ENCODE measurements at places on chromosomes 4 and X. TPM values are rescaled to one million over a fixed set of nuclear protein-coding genes. Genes with fewer than 3 reads are reported as not detected.

DNA sequence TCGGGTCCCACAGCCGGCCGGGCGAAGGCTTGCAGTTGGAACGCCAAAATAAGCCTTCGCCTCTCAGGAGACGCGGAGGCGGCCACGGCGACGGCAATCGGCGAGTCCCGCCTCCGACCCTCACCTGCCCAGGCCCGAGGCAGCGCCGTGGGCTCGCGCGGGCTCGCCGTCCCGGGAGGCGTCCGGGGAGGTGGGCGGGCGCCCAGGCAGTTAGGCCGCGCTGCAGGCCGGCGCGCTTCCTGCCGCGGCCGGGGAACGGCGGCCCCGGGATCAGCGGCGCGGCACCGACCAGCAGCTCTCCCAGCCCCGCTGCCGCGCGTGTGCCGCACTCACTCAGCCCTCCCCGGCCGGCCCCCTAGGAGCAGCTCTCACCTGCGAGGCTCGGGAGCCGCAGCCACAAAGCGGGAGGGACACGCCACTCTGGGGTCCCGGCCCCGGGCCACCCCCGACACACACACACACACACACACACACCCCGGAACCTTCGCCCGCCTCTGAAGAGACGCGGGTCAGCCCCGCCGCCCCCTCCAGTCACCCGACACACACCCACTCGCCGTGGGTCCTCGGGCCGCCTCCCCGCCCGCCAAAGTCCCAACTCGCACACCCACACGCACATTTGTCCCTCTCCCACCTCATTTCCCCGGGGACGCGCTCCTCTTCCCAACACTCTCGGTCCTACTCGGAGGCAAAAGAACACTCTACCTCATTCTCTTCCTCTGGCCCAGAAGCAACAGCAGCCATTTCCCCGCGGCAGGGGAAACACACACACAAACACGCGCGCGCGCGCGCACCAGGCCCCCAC lies at the start of gene CNOT6L:
Gene CNOT6L, minus strand, starts transcription at position 767 of the 802 bp plus-strand sequence. Its CDS starts 60 bp downstream, at position 707.
- DNase-seq, result peak; percentile 78

DNA sequence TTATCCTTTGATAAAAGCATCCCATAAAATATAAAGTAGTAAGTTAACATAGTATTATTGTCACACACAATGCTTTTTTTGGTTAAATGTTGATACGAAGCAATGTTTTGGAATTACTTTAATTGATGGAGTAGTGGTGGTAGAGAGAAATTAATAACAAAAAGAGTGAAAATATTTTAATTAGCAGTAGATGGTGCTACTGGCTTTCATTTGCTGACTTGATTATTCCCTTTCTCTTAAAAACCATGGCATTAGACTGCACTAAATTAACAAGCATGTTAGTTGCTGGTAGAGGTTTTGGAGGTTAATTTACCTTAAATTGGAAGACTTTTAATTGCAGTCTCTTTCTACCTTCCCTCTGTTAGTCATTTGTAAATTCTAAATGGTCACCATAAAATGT lies 8.9 kb upstream of the DCK start:
- DNase-seq, result no peak

GRCh38 chr4:111066001-111066400 lies 443.1 kb upstream of the PITX2 start:
- DNase-seq, result no peak

- peak; percentile 46 for DNase-seq
These were observed at the start of gene SNCA for GRCh38 chr4:89836897-89837384. TSS of gene SNCA (minus strand) at chr4:89837161. CDS start at chr4:89835667, 1,494 bp downstream.

- DNase-seq, result no peak
These were observed 45.5 kb upstream of the PROM1 start for GRCh38 chr4:16129336-16129735.

DNA sequence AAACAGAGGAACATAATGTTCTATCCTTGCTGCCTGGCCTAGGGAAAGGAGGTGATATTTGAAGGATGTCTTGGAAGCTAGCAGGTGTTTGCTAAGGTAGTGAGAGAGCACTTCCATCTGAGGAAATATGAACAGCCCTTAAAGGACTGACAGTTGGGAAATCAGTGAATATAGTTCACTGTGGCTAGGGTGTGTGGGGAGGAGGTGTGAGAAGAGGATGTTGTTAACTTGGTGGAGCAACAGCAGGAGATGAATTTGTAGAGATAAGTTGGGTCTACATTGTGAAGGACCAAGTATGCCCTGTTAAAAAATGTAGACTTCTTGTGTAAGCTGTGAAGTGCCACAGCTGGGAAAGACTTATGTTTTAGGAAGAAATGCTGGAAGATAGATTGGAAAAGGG lies 25.5 kb downstream of the TBC1D19 start:
- DNase-seq, result no peak

The YIPF7 gene
- not detected for total RNA-seq

GRCh38 chr4:149029056-149029651 lies 586.9 kb upstream of the NR3C2 start:
- no peak for DNase-seq

DNA sequence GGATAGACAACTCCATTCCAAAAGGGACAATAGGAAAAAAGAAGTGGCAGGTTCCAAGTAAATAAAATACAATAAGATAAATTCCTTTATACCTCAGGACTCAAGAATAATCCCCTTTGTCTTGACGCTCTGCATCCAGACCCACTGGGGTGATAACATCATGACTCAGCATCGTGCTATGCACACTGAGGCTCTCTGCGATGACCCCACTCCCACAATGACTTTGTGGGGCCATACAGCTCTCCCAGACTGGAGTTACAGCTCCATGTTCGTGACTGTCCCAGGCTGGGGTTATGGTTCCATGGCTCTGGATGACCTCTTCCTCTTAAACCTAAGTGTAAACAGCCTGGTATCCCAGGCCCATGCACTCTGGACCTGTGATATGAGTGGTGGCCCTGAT lies 254.5 kb upstream of the ADGRL3 start:
- DNase-seq, result no peak

- no peak for DNase-seq
These were observed 57.4 kb downstream of the PSAPL1 start for GRCh38 chr4:7377223-7377865.

The ARAP2 gene
- total RNA-seq, result 76.4 TPM

The BCOR gene
- total RNA-seq, result 46.6 TPM

- no peak for DNase-seq
These were observed 11.3 kb downstream of the TDO2 start for GRCh38 chr4:155914782-155915181.

- DNase-seq, result peak; percentile 42
These were observed 10.2 kb downstream of the HNRNPH2 start for GRCh38 chrX:101417981-101418841.

The PSAPL1 gene
- total RNA-seq, result not detected

- no peak for DNase-seq
These were observed 78.7 kb downstream of the PPARGC1A start for GRCh38 chr4:23811161-23811560.

DNA sequence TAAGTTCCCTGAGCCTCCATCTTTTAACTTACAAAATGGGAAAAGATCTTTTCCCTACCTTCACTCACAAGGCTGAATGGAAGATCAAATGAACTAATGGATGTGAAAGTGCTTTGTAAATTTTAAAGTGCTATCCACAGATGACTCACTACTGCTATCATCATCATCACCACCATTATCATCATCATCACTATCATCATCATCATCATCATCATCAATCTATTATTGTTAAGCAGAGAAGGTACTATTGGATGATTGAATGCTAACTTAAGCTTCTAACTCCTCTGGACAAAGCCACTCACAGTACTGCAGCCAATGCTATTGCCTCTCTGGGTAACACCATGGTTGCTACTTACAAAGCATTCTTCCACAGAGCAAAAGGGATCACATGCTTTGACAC lies 1.9 kb downstream of the FRMD7 start:
- no peak for DNase-seq
